ENCODE measurements at places on chromosomes 4 and X.
A peak's percentile ranks its signal among the peaks of the same experiment; 100 is the strongest.

GRCh38 chrX:136097871-136098805 is 49.2 kb upstream of the FHL1 start:
- no peak for DNase-seq

DNA sequence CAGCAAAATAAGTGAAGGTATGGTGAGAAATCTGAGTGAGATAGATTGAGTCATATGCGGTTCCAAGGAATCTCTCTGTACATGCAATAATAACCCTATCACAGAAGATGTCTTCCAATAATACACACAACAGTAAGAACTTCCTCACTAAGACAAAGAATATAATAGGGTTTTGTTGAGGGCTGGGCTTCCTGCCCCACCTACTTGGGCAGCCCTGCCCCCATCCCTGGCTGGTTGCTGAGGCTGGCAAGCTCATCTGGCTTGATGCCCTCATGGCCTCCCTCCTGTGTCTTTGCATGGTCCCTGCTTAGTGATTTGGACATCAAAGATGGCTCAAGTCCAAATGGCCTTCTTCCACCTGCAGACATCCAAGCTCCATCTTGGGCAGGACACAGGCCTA is 2.7 kb downstream of the GEMIN8 start:
- no peak for DNase-seq

GRCh38 chrX:111133389-111133788 is 37.4 kb downstream of the PAK3 start:
- DNase-seq, result no peak

GRCh38 chrX:72408885-72409284 is 103.2 kb upstream of the CITED1 start:
- no peak for DNase-seq

DNA sequence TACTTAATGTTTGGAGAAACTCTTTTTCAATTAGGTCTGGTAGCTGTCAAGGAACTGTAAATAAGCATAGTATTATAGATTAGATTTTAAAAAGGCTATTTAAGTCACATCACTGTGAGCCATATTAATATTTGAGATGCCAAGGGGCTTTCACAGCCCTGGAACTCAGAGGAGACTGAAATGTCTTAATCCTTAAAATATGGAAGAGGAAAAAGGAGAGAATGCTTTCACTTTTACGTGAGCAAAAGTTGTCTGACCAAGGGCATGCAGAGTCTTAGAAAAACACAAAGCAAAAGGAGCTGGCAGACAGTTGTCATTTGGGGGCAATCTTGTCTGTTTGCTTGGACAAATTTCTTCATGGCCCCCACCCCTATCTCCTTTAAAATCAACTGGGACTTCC is 253.2 kb upstream of the IGFBP7 start:
- DNase-seq, result no peak

GRCh38 chr4:100981447-100982204 is 365.7 kb downstream of the PPP3CA start:
- DNase-seq, result no peak

DNA sequence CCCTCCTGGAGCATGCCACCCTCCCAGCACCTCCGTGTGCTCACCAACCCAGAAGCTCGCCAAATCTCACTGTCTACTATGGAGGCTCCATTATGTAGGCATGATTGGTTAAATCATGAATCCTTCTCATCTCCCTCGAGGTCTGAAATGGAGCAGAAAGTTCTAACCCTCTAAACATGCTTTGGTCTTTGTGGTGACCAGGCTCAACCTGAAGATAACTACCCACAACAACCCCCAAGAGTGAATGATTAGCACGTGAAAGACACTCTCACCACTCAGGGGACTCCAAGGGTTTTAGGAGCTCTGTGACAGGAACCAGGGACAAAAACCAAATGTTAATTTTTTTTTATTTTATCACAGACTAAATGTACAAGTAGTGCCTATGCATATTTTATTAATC is 47.2 kb downstream of the APBB2 start:
- no peak for DNase-seq

- DNase-seq, result no peak
Measured at GRCh38 chr4:173883821-173884220, 353.8 kb upstream of the HAND2 start.

DNA sequence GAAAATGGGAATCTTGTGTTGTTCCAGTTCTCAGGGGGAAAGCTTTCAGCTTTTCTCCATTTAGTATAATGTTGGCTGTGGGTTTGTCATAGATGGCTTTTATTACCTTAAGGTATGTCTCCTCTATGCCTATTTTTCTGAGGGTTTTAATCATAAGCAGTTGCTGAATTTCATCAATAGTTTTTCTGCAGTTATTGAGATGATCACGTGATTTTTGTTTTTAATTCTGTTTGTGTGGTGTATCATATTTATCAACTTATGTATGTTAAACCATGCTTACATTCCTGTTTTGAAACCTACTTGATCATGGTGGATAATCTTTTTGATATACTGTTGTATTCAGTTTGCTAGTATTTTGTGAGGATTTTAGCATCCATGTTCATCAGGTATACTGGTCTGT is 66.8 kb upstream of the CENPE start:
- no peak for DNase-seq

- DNase-seq, result no peak
Measured at GRCh38 chr4:7342223-7343080, 92.3 kb downstream of the PSAPL1 start.

DNA sequence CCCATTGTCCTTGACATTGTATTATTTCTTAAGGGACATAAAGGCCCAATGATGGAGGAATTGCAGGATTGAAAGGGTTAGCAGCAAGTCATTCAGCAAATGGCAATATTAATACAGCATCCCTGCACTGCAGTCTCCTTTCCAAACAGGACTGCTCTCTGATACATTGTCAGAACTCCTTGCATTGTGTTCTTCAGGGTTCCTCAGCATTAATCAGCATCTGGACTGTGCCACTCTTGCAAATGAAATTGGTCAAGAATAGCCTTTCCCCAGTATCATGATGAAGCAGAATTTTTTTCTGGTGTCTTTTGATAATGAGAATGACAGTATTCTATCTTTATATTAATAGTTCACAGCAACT is 272.6 kb upstream of the HAND2 start:
- no peak for DNase-seq

GRCh38 chrX:153669174-153669890 is 4.3 kb downstream of the PNCK start:
- DNase-seq, result no peak

GRCh38 chr4:17787315-17787714 is 5.9 kb upstream of the FAM184B start:
- no peak for DNase-seq

GRCh38 chrX:68823413-68824151 is 5.2 kb upstream of the EFNB1 start:
- no peak for DNase-seq

DNA sequence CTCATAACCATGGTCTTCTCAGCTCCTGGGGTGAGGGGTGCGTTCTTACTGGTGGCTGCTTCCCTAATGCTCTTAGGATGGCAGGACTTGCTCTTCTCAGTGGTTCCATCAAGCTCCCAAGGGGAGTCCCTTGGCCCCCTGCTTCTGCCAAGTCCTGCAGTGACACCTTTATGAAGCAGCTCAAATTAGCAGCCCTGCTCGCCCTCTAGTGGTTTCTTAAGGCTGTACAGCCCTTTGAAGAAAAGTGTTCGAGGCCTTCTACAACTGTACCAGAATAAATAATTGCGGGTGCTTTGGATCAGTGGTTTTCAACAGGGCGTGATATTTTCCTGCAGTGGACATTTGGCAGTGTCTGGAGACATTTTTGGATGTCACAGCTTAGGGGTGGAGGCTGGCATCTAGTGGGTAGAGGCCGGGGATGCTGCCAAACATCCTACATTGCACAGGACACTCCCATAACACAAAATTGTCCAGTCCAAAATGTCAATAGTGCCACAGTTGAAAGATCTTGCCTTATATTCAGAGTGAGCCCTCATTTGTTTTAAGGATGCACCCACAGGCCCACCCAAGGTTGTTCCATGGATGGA is 204.7 kb upstream of the S100G start:
- peak; percentile 9 for DNase-seq

DNA sequence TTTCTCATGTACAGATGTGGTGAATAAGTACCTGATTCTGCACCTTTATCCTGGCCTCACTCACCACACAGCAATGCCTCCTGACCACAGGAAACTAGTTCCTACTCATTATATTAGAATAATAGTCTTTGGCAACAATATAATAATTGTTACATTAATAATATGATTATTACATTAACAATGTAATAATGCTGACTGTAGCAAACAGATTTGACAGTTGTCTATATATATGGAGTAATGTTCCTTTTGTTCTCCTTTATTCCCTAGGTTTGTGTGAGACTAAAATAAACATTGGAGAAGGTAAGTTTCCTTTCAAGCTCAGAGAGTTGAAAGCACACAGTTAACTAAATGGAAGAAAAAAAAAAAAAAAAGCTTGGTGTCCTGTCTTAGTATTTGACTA is 40.6 kb upstream of the NAA11 start:
- DNase-seq, result no peak

- DNase-seq, result no peak
Measured at GRCh38 chr4:10728016-10728415, 43.4 kb upstream of the CLNK start.
